ENCODE measurements at places on chromosomes 6 and 20.

DNA sequence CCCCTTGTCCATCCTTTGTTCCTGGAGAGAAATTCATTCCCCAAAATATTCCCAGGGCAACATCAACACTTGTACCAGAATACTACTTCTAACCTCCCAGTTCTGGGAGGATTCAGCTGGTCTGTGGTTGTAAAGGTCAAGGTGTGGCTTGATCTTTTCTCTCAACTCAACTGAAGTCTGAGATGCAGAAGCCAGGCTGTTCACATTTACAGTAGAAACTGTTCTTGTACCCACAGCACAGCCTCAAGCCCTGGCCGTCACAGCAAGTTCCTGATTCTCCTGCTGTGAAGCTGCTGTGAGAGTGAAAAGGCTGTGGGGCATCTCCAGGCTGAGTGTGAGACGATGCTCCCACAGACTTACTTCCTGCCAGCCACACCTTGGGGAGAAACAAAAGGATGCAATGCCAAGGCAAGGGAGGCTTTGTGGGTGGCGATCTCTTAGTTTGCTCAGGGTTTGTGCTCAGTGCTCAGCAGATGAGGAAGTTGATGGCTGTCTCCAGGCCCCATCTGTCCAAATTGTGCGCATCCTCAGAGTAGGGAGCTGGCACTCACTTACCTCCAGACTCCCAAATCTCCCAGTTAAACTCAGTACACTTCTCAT is 143.9 kb upstream of the FOXA2 start:
- H3K36me3 ChIP-seq: no peaks in the 10 kb centered on the region
- peaks cover 43% of the 10 kb centered on the region for H3K27me3 ChIP-seq
- H3K27ac ChIP-seq: no peak overlapping the region
- H3K4me3 ChIP-seq: no peak overlapping the region

DNA sequence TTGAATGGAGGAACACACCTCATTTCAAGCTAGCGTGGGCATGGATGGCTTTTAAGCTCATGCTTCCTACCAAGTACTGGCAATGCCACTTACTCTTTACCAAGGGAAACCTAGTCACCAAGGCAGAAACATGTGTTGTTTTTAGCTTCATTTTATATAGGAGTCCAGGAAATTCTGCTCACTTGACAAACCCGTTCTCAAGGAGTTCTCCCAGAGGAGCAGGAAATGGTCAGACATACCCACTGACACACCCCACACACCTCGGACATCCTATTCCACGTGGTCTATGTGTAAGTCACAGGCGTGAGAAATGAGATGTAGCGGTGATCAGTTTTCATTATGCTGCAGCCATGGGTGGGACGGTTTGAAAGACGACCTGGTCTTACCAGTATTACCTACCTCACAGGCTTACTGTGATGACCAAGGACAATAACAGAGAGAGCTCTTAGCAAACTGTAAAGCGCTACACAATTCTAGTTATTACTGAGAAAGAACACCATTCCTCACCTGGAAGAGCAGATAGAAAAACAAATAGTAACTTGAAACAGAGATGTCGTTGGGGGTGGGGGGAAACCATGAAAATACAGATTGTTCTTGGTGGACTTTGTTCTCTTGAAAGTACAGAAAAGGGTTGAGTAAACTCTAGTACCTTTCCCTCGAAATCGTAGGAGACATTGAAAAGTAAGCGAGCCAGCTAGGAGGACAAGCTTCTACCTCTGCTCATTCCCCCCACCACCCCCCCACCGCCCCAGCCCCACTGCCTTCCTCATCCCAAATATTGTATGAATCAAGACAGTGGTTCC is 1.7 kb downstream of the CNKSR3 start:
- no peak for ATAC-seq
- no peaks in the 10 kb centered on the region for H3K27me3 ChIP-seq
- H3K4me3 ChIP-seq: peak overlapping the region; percentile 85
- H3K27ac ChIP-seq: peak overlapping the region; percentile 95
- H3K4me1 ChIP-seq: no peaks in the 10 kb centered on the region
- H3K36me3 ChIP-seq: no peaks in the 10 kb centered on the region

DNA sequence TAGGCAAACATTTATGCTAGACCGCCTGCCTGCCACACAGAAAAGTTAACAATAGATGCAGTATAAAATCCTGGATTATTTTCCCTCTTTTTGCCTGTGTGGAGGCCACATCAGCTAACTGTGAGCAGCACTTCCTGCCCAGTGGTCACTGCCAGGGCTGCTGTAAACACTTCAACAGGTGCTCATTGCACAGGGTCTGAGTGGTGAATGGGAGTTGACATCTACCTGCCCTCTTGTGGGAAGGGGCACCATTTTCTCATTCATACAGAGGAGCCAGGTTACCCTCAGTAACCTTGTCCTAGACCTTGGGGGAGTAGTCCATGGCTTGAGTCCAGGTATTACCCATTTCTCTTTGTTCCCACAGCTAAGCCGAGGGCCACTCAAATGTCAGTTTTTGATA is 235.3 kb downstream of the TMEM242 start:
- no peaks in the 10 kb centered on the region for H3K27me3 ChIP-seq
- peaks cover 6% of the 10 kb centered on the region for H3K4me1 ChIP-seq
- H3K4me3 ChIP-seq: no peak overlapping the region
- ATAC-seq: no peak

- H3K27me3 ChIP-seq: no peaks in the 10 kb centered on the region
- H3K4me1 ChIP-seq: no peaks in the 10 kb centered on the region
- no peak for ATAC-seq
- H3K36me3 ChIP-seq: no peaks in the 10 kb centered on the region
Measured at GRCh38 chr6:67664942-67665341, 970.1 kb upstream of the ADGRB3 start.

- H3K27me3 ChIP-seq: no peaks in the 10 kb centered on the region
- ATAC-seq: no peak
- H3K27ac ChIP-seq: no peak overlapping the region
- no peak overlapping the region for H3K4me3 ChIP-seq
Measured at GRCh38 chr6:12586721-12587480, 129.7 kb upstream of the PHACTR1 start.

DNA sequence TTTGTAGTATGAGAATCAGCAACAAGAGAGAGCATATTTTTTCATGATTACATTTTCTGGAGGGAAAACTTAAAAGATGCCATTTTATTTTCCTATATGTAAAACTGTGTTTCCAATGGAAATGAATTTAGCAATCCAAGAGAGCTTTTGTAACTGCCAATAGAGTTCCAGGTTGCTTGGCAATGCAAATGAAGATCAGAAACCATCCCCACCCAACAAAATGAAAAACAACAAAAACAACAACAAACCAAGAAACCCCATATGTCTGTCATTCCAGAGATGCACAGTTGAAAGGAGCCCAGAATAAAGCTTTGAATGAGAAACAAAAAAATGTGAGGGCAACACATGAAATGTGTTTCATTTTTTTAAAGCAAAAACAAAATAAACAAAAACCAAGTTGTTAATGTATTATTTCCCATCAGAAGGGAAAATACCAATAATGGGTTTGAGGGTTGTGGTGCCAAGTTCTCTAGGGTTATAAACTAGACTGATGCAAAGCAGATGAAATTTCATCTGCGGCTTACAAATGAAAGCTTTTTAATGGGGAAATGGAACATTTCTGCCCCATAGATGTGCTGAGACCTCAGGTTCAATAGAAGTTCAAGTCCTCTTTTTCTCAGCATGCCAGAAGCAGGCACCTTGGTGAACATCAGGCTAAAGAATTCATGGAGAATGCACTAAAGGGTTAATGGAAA is 121.5 kb upstream of the MCHR2 start:
- H3K36me3 ChIP-seq: no peaks in the 10 kb centered on the region
- H3K27ac ChIP-seq: no peak overlapping the region
- H3K4me3 ChIP-seq: no peak overlapping the region
- ATAC-seq: no peak
- H3K27me3 ChIP-seq: no peaks in the 10 kb centered on the region
- no peaks in the 10 kb centered on the region for H3K4me1 ChIP-seq

GRCh38 chr6:19214231-19214630 is 622.9 kb upstream of the ID4 start:
- H3K4me1 ChIP-seq: no peaks in the 10 kb centered on the region
- no peak overlapping the region for H3K27ac ChIP-seq
- no peak for ATAC-seq
- H3K4me3 ChIP-seq: no peak overlapping the region

- no peaks in the 10 kb centered on the region for H3K27me3 ChIP-seq
- no peak overlapping the region for H3K27ac ChIP-seq
- H3K4me1 ChIP-seq: peaks cover 14% of the 10 kb centered on the region
- no peak for ATAC-seq
Measured at GRCh38 chr6:30349421-30350177, 4.6 kb downstream of the RPP21 start.

DNA sequence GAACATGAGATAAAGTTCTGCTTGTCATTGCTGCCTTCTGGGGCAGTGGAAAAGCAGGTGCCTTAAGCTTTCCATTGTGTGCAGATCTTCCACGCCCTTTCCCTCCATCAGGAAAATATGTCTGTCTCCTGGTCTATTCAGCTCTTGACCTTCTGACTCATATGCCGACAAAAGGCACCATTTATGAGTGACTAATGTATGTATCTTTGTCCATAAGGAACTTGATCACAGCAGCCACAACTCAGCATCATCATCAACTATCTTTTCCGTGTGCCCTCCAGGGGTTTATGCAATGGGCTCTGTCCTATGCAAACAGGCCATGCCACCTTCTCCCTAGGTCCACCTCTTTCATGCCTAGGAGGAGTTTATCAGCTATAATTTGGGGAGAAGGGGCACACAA is 102.7 kb upstream of the QKI start:
- no peaks in the 10 kb centered on the region for H3K4me1 ChIP-seq
- no peaks in the 10 kb centered on the region for H3K36me3 ChIP-seq
- no peak for ATAC-seq
- no peak overlapping the region for H3K4me3 ChIP-seq
- no peaks in the 10 kb centered on the region for H3K27me3 ChIP-seq
- no peak overlapping the region for H3K27ac ChIP-seq

Data from gastroesophageal sphincter (tissue), 4 donors.